ENCODE measurements at places on chromosomes 5 and 9.

- DNase-seq: no peak
These were observed 29.0 kb downstream of the PITX1 start for GRCh38 chr5:135005076-135005475.

- DNase-seq: no peak
These were observed 550.2 kb upstream of the DAP start for GRCh38 chr5:11311272-11311671.

DNA sequence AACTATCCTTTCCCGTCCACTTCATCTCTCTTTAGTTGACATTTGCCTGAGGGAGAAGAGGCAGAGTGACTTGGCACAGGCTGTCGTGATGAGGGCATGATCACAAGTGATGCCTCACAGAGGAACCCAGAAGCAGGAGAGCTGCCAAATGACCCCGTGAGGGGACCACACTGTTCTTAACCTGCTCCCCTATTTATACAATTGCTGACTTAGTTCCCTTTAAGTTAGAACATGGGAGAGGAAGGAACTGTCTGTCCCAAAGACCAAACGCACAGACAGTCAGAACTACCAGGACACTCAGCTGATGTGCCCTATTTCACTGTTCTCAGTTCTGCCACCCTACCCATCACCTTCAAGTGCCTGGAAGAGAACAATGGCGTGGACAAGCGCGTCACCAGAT, 73.7 kb downstream of the SLC1A3 start:
- no peak for DNase-seq

DNA sequence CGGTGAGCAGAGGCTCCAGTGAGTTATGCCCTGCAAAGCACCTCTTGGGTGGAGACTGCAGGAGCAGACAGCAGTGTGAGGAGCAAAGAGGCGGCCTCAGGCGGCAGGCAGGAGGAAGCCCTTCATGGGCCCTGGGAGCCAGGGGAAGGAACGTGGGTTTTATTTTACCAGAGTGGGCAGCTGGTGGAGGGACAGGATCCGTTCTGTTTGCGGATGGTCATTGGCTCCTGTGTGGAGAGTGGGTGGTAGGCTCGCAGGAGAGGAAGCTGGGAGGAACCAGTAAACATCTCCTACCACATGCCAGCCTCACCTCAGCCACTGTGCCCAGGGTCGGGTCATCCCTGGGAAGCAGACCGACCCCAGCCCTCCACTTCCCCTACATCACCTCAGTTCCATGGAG, 24.4 kb downstream of the HNRNPH1 start:
- DNase-seq: no peak

- no peak for DNase-seq
These were observed 1.2 kb downstream of the ANKRD33B start for GRCh38 chr5:10564838-10565784.

DNA sequence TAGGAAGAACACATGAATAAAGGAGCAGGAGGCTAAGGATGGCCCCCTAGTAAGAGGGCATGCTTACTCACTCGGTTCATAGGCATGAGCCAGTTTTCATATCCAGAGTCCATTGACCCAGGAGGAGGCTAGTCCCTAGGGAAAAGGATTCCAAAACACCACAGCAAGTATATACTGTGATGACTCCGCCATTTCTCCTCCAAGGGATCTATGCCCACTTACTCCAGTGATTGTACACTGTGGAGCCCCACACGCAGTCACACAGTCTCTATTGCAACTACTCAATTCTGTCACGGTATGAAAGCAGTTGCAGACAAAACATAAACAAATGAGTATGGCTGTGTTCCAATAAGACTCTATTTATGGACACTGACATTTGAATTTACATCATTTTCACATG, 117.7 kb upstream of the ALDH1B1 start:
- DNase-seq: no peak

DNA sequence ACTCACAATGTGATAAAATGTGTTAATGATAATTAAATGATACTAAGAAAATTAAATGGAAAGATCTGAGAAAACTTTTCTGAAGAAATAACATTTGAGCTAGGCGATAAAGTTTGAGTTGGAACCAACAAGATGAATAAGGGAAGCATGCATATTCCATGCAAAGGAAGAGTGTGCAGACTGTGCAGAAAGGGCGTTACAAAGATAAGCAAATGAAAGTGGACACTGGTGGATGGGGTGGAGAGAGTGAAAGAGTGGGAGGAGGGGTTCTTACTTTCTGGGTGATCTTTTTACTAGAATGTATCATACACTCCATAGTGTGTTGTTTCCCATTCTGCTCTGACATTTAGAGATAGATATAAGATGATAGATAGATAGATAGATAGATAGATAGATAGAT, 138.7 kb downstream of the HTR1A start:
- DNase-seq: no peak

DNA sequence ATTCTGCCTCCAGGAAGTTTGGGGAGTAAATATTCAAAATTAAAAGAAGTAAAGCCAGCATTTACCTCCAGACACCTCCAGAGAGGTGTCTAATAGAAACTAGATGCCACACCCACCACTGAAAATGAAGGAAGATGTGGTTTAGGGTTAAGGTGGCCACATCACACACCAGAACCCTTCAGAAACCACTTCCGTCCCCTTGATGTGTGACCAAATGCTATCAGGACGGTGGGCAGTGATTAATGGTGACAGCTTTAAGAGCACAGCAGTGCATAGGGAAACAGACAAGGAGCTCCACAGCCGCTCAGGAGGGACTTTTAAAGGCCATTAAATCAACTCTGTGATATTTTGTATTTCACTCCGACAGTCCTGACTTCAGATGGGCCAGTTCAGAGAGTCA, 295.2 kb downstream of the BRINP1 start:
- DNase-seq: no peak
